ENCODE measurements at places on chromosomes 6 and 20.

- DNase-seq, result no peak
Measured at GRCh38 chr6:137989664-137990063, 117.6 kb downstream of the PERP start.

DNA sequence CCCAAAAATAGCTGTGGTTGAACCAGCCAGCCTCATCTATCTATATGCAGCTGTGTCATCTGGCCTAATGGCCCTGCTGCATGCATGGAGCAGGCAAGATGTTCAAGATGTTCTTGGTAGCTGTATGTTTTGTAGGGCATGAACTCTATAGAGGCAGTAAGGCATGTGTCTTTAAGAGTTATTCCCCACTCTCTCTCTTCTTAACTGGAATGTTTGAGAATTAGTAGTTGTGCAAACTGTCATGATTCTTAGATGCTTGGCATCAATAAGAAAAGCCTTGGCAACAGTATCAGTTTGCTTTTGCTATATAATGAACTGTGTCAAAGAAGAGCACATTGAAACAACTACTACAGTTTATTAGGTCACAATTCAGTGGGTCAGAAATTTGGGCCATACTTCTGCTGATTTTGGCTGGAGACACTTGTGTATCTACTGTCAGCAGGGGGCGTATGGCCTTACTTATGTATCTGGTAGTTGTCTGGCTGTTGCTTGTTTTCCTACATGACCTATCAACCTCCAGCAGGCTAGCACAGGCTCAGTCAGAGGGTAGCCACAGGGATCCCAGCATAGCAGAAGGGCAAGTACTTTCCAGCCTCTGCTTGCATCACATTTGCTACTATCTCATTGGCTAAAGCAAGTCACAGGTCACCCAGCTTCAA is 56.1 kb upstream of the LAMP5 start:
- no peak for DNase-seq

GRCh38 chr20:19820555-19821211 is 62.6 kb downstream of the RIN2 start:
- DNase-seq, result no peak

- no peak for DNase-seq
Measured at GRCh38 chr6:149921361-149921760, 1.6 kb downstream of the RAET1G start.

DNA sequence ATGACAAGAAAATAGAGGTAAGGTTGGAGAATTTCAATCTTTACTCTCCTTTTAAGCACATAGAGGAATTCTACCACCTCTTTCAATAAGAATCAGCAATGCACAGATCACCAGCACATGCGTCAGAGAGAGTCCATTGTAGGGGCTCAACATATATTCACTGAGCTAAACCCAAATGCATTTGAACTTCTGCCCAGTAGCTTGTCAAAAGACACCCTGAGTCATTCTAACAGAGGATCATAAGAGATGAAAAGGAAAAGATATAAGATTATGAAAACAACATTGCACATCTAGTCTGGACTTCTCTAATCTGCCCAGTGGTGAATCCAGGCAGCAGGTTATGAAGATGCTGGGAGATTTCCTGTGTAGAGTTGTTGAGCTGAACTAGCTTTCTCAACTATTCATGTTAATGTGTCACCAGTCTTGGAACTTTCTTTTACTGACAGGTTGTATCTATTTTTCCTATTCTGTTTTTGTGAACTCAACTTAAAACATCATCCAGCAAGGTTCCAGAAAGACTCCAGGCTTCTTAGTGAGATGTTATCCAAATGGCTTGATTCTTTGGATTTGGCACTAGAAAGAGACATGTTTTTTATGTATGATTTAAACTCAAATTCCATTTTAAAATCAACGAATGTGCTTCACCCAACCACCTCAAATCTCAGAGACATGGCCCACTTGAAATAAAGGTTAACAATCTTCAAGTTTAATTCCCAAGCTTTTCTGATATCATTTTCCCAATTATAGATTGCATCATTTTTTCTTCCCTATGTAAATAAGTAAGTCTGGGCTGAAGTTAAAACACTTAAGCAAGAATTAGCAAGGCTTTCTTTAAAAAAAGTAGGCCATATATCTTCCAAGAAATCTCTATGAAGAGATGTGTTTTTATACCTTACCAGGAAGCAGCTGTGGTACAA is 89.3 kb downstream of the TSHZ2 start:
- DNase-seq, result no peak

DNA sequence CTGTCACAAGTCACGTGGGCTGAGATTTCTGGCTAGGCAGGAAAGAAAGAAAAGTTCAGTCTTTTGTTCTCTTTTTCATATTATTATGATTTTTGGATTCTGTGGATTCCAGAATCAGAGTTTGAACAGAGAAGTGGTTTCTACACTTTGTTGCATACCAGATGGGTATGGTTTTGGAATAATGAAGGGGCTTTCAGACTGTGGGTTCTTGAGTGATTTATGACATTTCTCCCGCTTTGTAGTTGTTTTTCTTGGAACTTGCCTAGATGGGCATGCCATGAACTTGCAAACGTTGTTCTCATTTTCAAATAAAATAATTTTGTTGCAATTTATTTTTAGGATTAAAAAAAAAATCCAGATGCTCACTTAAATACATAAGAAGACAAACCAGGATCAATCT is 34.4 kb downstream of the CBFA2T2 start:
- DNase-seq, result no peak

GRCh38 chr6:6584310-6585002 is 4.1 kb upstream of the LY86 start:
- DNase-seq, result no peak

DNA sequence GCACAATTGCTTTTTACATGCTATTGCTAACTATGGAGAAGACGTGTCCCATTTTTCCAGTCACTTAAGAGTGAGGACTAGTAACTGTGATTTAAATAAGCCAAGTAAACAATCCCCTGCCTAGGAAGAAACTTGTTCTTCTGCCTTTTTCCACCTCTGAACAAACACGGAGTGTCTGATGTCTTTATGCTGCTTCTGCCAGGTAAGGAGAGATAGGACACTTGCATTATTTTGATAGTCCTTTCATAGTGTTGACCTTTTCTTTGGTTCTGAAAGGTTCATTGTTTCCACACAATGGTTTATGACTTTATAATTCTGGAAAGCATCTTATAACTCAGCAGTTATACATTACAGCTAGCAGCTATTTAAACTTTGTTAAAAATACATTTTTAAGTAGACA is 8.4 kb downstream of the LRP11 start:
- DNase-seq, result no peak

- peak; percentile 29 for DNase-seq
Measured at GRCh38 chr6:36962874-36963273, 8.3 kb downstream of the PI16 start.

- no peak for DNase-seq
Measured at GRCh38 chr20:52422574-52423336, 231.2 kb upstream of the ZFP64 start.

- DNase-seq, result no peak
Measured at GRCh38 chr6:105330913-105331312, 72.0 kb downstream of the PREP start.

DNA sequence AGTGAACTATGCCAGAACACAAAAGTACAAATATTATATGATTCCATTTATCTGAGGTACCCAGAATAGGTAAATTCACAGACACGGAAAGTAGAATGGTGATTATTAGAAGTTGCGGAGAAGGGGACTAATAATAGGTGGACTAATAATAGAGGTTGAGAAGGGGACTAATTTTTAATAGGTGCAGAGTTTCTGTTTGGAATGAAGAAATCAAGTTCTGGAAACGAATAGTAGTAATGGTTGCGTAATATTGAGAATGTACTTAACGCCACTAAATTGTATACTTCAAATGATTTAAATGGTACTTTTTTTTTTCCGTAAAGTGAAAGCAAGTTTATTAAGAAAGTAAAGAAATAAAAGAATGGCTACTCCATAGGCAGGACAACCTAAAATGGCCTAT is 33.2 kb downstream of the B4GALT5 start:
- no peak for DNase-seq

DNA sequence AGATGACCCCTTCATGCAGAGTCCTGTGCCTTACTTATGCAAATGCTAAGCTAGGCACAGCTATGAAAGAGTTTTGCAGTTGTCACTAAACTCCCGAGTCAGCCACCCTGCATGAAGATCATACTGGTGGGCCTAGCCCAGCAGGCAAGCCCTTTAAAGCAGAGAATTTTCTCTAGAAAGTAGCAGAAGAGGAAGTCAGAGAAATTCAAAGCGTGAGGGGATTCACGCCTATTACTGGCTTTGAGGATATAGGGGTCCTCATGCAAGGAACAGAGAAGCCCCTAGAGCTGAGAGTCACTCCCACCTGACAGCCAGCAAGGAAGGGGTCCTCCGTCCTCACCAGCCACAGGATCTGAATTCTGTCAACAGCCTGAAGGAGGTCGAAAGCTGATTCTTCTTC is 54.6 kb downstream of the MYB start:
- no peak for DNase-seq

- DNase-seq, result no peak
Measured at GRCh38 chr6:110757926-110758325, 57.3 kb downstream of the CDK19 start.

DNA sequence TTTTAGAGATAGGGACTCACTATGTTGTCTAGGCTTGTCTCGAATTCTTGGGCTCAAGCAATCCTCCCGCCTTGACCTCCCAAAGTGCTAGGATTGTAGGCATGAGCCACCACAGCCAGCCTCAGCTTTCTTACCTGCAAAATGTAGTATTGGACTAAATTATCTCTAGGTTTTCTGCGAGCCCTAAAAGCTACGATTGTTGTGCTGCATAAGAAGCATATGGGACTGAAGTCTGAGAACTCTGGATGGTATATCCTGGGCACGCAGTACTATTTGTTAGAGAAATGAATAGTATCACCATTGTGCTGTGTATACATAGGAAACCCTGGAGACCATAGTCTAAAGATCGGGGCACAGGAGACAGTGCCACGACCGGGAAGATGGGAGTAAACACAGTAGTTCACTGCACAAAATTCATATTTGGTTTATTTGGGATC is 60.1 kb downstream of the RPRD1B start:
- no peak for DNase-seq
